Activated CD4-positive, CD25-positive, alpha-beta regulatory T cell (primary cell): ENCODE measurements at places on chromosomes 5 and 9.

GRCh38 chr9:61668846-61669245 is 479.0 kb downstream of the SPATA31A7 start:
- no peak for DNase-seq

GRCh38 chr5:56465769-56466135 is 232.6 kb upstream of the ANKRD55 start:
- DNase-seq = no peak

DNA sequence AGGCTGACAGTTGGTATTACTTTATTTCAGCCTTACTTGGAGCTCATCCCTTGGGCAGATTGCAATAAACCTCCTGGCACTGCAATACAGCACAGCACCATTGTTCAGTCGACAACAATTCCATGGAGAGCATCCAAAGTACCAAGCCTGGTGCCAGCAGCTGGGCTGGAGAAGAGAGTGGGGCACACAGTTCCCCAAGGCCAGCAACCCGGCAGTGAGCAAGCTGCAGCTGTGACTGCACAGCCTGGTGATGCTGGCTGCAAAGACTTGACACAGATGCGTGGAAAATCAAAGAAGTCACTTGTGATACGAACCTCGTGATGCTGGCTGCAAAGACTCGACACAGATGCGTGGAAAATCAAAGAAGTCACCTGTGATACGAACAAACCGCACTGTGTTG is 125.4 kb downstream of the ATPSCKMT start:
- DNase-seq = no peak

- no peak for DNase-seq
These were observed 6.6 kb upstream of the N4BP3 start for GRCh38 chr5:178106556-178107239.

DNA sequence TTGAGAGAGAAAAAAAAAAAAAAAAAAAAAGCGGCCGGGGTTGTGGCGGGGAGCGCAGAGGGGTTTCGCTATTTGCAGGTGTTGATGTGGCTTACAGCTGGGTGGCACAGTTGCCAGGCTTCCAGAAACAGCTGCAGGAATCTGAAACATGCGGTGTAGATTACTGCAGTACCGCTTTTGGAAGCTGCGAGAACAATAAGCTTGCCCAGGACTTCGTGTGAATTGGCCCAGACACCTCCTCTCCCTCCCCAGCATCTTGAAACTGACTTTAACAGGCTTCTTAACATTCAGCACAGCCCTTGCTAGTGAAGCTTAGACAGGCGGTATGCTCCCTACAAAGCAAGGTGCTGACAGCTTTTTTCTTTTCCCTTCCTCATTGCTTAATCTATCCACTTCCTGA is 104.0 kb downstream of the ATP10B start:
- DNase-seq = no peak

- no peak for DNase-seq
These were observed 5.4 kb upstream of the FAM120A start for GRCh38 chr9:93446073-93446472.

- no peak for DNase-seq
These were observed 185.0 kb downstream of the CSNK1G3 start for GRCh38 chr5:123696921-123697341.

DNA sequence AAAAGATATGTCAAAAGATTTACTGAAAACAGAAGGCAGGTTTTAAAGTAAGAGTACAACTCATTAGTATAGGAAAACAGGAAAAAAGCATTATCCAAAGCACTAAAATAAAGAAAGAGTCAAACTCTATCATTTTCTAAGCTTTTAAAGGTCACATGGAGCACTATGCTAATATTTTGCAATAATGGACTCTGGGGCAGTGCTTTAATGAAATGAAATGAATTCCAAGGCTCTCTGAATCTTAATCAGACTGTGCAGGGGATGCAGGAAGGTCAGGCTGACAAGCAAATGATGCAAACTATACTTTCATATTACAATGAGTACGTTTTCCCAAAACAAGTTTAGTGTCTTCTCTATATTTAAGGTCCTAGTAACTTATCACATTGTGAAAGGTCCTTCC is 981.9 kb upstream of the DMAC1 start:
- DNase-seq = no peak

DNA sequence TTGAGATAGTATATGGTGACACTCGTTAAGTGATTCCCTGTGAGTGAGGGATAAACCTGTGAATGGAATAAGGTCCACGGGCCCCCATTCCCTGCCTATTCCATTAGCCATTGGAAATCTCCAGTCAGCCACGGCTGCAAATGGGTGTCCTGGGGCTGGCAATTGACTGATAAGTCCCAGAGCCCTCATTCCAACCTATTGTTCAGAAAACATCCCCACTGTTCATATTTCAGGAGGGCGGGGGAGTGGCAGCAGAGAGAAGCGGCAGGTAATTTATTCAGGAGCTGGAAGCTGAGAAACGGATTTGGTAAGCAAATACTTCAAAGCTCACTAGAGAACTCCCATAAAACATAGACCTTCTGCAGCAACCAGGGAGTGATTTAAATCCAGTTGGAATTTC is 42.0 kb downstream of the TMEM174 start:
- DNase-seq = no peak

- DNase-seq = no peak
These were observed 224.7 kb downstream of the GDNF start for GRCh38 chr5:37615184-37615583.

DNA sequence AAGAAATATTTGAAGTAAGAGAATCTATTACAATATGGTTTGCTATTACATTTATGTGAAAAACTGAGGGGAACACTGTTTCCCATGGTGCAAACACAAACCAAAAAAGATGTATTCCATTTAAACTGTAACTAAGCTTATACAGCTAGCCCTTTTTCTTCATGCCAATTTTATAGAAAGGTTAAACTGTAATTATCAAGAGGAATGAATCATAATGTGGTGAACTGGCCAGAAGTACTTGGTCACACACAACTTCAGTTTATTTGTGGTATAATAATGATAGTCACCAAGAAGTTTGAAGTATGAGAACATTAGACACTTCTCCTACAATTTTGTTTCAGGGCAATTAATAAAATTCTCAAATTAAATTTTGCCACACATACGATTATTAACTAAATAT is 177.9 kb downstream of the XRCC4 start:
- DNase-seq = no peak
